ENCODE measurements at places on chromosomes 12 and 14. TPM values are rescaled to one million over a fixed set of nuclear protein-coding genes. Genes with fewer than 3 reads are reported as not detected.

Gene CRIP2
- total RNA-seq: 18.1 TPM

DNA sequence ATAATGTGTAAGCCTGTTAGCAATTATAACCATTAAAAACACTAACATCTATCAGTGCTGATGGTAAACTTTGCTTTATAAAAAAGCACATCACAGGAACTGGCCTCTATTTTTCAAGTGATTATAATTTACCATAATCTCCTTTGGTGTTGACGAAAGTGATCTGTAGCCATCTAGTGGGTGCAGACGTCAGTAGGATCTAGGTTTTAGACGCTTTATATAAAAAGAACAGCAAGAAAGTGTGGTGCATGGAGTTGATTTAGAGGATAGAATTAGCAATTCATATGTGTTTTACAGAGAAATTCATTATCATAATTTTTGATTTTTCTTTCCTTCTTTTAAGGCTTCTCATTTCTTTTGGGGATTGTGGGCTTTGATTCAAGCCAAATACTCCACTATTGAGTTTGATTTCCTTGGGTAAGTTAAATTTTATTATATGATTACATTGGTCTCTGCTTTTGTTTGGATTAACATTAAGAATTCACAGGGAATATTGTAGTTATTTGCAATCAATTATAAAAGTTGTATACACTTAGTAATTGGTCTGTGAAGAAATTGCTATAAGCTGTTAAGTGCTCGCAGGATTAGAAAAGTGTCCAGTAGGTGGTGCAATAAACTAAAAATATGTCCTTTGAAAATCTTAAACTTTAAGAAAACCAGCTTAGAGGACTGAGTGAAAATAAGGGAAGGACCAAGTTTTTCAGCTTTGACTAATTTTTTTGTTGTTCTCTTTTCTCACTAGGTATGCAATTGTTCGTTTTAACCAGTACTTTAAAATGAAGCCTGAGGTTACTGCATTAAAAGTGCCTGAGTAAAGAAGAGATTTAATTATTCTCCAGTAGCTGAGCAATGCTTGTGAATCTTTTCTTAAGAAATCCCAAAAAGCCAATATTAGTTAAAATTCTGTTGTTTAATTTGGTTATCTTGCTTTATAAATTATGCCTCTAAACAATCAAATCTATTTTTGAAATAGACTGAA lies 59.5 kb downstream of the ETNK1 start:
- H3K36me3 ChIP-seq: no peaks in the 10 kb centered on the region
- no peak overlapping the region for H3K4me3 ChIP-seq
- H3K4me1 ChIP-seq: no peaks in the 10 kb centered on the region

GRCh38 chr12:13817131-13817530 lies 164.3 kb downstream of the GRIN2B start:
- H3K4me3 ChIP-seq: no peak overlapping the region
- H3K36me3 ChIP-seq: no peaks in the 10 kb centered on the region
- no peaks in the 10 kb centered on the region for H3K27me3 ChIP-seq
- no peak overlapping the region for H3K27ac ChIP-seq
- no peaks in the 10 kb centered on the region for H3K4me1 ChIP-seq

Gene PGF
- total RNA-seq: 0.28 TPM

GRCh38 chr14:61607570-61608244 lies 87.6 kb upstream of the HIF1A start:
- H3K4me1 ChIP-seq: peaks cover 28% of the 10 kb centered on the region
- H3K36me3 ChIP-seq: no peaks in the 10 kb centered on the region
- no peaks in the 10 kb centered on the region for H3K27me3 ChIP-seq
- H3K27ac ChIP-seq: peak overlapping the region; percentile 26
- DNase-seq: no peak

GRCh38 chr12:95809000-95809680 lies 18.6 kb upstream of the NTN4 start:
- H3K4me3 ChIP-seq: no peak overlapping the region
- peaks cover 5% of the 10 kb centered on the region for H3K4me1 ChIP-seq
- DNase-seq: no peak
- no peak overlapping the region for H3K27ac ChIP-seq
- no peaks in the 10 kb centered on the region for H3K27me3 ChIP-seq

DNA sequence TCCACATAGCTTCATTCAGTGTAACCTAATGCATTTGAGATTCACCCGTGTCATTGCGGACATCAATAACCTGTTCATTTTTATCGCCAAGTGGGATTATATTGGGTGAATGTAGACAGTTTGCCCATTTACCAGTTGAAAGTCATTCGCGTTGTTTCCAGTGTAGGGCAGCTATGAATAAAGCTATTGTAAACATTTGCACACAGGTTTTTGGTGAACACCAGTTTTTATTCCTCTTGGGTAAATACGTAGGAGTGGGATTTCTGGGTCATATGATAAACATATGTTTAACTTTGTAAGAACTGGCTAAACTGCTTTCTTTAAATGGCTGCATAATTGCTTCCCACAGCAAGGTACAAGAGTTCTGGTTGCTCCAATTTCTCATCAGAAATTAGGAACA lies 33.6 kb downstream of the C14orf132 start:
- peaks cover 14% of the 10 kb centered on the region for H3K36me3 ChIP-seq
- H3K27me3 ChIP-seq: no peaks in the 10 kb centered on the region
- no peak for DNase-seq
- no peak overlapping the region for H3K27ac ChIP-seq

GRCh38 chr12:97386133-97386581 lies 76.4 kb upstream of the RMST start:
- H3K4me3 ChIP-seq: no peak overlapping the region
- no peaks in the 10 kb centered on the region for H3K36me3 ChIP-seq
- no peak overlapping the region for H3K27ac ChIP-seq

DNA sequence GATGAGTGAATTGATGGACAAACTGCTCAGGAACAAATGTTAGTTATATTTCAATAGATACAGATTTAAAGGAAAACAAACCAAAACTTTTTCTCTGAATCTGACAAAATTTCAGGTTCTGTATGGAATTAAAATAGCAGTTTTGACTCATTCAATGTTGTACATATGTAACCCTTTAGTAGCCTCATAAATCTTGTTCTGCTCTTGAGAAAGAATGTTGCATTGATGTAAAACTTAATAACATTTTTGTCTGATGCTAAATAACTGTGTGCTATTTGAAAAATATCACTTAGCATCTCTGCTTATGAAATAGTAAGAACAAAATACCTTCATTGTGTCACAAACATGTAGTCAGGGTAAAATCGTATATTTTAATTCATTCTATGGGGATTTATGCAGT lies 168.9 kb upstream of the NOVA1 start:
- no peaks in the 10 kb centered on the region for H3K4me1 ChIP-seq
- H3K27ac ChIP-seq: no peak overlapping the region

DNA sequence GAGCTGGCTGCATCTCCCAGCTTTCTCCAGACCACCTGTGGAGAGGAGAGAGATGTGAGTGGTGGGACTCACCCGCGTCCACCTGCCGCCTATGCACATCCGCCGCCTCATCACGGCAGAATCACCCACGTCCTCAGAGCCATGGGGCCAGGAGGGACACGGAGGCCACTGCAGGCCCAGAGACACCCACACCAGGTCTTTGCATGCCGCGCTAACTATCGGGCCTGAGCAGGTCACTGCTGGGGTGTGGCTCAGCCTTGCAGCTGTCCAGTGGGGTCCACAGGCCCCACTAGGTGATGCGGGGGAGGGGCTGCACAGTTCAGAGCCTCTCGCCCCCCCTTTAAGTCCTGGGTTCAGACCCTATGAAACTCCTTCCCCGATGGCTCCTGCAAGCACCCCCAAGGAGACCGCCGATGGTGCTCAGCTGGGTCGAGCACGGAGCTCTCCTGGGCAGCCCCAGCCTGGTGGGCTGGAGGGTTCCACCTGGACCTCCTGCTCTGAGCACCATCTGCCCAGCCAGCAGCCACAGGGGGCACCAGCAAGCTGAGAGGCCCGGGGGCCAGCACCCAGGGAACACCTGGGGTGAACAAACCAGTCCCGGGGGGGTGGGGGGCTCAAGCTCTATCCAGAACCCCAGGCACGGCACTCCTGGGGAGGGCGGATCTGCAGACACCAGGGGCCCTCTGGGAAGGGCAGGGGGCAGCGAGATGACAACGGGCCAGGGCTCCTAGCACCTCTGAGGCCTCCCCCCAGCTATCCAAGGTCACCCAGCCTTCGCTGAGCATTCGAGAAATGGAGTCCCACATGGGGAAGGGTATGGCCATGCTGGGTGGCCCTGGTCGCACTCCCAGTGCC lies 34.3 kb downstream of the CCNK start:
- H3K27ac ChIP-seq: no peak overlapping the region
- H3K4me1 ChIP-seq: peaks cover 15% of the 10 kb centered on the region
- H3K4me3 ChIP-seq: no peak overlapping the region
- no peaks in the 10 kb centered on the region for H3K27me3 ChIP-seq

GRCh38 chr14:38404616-38405015 lies 148.7 kb upstream of the CLEC14A start:
- no peaks in the 10 kb centered on the region for H3K36me3 ChIP-seq
- H3K4me3 ChIP-seq: no peak overlapping the region
- DNase-seq: peak; percentile 66
- peak overlapping the region; percentile 9 for H3K27ac ChIP-seq
- H3K4me1 ChIP-seq: peaks cover 19% of the 10 kb centered on the region

- no peak overlapping the region for H3K27ac ChIP-seq
- DNase-seq: no peak
- H3K27me3 ChIP-seq: peaks cover 5% of the 10 kb centered on the region
- no peaks in the 10 kb centered on the region for H3K36me3 ChIP-seq
These were observed 8.3 kb upstream of the C14orf180 start for GRCh38 chr14:104571246-104571645.

Gene CCND2
- 2.8 TPM for total RNA-seq

- no peak overlapping the region for H3K27ac ChIP-seq
- H3K27me3 ChIP-seq: no peaks in the 10 kb centered on the region
- no peak for DNase-seq
- no peak overlapping the region for H3K4me3 ChIP-seq
- no peaks in the 10 kb centered on the region for H3K4me1 ChIP-seq
These were observed 587.5 kb downstream of the SOX5 start for GRCh38 chr12:23361971-23362370.

DNA sequence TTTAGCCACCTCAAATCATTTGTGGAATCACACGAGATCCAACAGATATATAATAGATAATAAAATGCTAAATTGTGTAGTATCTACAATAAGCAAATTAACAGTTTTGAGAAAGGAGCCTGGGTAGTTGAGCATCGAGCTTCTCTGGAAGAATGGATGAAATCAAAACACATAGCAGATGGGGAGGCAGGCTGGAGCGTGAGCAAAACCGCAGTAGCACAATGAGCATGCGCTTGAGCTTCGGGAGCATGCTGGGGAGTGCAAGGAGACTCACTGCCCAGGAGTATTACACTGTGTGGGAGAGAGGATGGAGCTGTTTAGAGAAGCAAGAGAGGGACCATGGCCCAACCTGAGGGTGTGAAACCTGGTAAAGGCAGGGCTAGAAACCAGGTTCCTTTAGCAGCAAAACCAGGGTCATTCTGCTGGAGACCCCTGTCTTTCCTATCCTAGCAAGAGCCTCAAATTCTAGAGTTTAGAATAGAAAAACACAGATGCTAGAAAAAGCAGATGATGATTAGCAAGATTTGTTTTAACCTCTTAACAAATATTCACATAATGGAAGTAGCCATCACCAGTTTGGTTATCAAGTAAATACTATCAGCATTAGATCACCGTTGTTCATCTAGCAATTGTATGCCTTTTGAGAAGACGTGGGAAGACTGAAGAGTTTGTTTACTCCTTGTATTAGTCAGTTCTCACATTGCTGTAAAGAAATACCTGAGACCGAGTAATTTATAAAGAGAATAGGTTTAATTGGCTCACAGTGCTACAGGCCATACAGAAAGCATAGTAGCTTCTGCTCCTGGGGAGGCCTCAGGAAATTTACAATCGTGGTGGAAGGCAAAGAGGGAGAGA lies 484.8 kb downstream of the EGLN3 start:
- no peak for DNase-seq
- H3K27me3 ChIP-seq: no peaks in the 10 kb centered on the region
- no peak overlapping the region for H3K27ac ChIP-seq
- H3K36me3 ChIP-seq: no peaks in the 10 kb centered on the region
- H3K4me3 ChIP-seq: no peak overlapping the region
- no peaks in the 10 kb centered on the region for H3K4me1 ChIP-seq

DNA sequence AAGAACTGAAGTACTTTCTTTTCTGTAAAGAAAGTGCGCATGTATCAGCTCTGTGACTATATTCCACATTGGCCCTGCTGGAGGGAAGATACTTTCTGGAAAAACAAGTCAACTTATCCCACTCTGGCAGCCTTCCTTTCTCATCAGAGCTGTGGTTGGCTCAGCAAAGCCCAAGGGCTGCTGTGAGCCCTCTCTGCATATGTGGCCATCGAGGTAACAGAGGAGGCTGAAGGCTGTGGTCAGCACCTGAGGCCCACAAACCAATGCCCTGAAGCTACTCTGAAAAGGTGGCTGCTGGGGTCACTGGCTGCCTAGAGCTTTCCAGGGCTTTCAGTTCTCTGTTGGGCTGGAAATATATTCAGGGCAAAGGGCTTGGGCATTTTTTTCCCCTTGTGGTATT lies 70.8 kb upstream of the IGF1 start:
- no peak for DNase-seq
- no peaks in the 10 kb centered on the region for H3K36me3 ChIP-seq
- no peak overlapping the region for H3K27ac ChIP-seq
- H3K27me3 ChIP-seq: peaks cover 2% of the 10 kb centered on the region

- H3K4me3 ChIP-seq: no peak overlapping the region
- DNase-seq: no peak
- no peak overlapping the region for H3K27ac ChIP-seq
- H3K27me3 ChIP-seq: no peaks in the 10 kb centered on the region
These were observed 168.0 kb downstream of the KICS2 start for GRCh38 chr12:64054079-64054520.

Gene CEP290
- 17.5 TPM for total RNA-seq

DNA sequence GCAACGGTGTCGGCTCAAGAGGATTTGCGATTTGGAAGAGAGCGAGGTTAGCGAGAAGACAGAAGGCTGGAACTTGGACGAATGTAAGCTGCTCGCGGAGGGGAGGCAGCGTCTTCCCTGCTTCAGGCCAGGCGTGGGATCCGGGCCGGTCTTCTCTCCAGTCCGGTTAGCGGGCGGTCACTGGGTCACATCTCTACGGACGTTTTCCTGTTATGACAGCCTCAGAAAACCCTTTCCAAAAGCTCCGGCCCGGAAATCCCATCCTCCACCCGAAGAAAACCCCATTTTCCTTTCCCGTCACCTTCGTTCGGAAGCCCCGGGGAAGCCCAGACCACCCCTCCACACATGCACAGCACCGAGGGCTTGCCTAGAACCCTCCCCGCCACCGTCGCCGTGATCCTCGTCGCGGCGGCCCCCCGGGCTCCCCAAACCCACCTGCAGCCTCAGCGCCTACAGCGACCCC lies 268 bp downstream of the NDUFB1 start:
- no peaks in the 10 kb centered on the region for H3K27me3 ChIP-seq
- H3K4me3 ChIP-seq: peak overlapping the region; percentile 95
- peaks cover 2% of the 10 kb centered on the region for H3K4me1 ChIP-seq
- peak; percentile 43 for DNase-seq

- no peaks in the 10 kb centered on the region for H3K36me3 ChIP-seq
- H3K4me3 ChIP-seq: no peak overlapping the region
- H3K27ac ChIP-seq: no peak overlapping the region
- H3K4me1 ChIP-seq: no peaks in the 10 kb centered on the region
These were observed 27.7 kb upstream of the TBX3 start for GRCh38 chr12:114711689-114712152.

Data from IMR-90 (cell line).